Smooth muscle cell of the brain vasculature (primary cell): ENCODE measurements at places on chromosomes 5 and 9.

- no peak for DNase-seq
Measured at GRCh38 chr5:37715361-37715760, 124.5 kb downstream of the GDNF start.

DNA sequence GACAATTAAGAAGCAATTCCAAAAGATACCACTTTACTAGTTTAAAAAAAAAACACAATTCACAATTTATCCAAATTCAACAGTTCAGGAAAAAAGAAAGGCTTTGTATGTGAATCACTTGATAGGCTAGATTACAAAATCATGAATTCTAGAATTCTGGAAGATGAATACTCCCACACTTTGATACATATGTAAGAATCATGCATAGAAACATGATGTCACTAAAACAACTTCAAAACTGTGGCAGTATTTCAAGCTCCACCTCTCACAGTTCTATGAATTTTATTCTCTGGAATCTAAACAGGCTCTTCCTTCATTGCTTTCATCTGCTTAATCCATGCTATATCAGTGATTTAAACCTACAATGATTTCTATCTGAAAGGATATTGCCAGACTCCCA is 51.0 kb downstream of the GNAQ start:
- DNase-seq: no peak

DNA sequence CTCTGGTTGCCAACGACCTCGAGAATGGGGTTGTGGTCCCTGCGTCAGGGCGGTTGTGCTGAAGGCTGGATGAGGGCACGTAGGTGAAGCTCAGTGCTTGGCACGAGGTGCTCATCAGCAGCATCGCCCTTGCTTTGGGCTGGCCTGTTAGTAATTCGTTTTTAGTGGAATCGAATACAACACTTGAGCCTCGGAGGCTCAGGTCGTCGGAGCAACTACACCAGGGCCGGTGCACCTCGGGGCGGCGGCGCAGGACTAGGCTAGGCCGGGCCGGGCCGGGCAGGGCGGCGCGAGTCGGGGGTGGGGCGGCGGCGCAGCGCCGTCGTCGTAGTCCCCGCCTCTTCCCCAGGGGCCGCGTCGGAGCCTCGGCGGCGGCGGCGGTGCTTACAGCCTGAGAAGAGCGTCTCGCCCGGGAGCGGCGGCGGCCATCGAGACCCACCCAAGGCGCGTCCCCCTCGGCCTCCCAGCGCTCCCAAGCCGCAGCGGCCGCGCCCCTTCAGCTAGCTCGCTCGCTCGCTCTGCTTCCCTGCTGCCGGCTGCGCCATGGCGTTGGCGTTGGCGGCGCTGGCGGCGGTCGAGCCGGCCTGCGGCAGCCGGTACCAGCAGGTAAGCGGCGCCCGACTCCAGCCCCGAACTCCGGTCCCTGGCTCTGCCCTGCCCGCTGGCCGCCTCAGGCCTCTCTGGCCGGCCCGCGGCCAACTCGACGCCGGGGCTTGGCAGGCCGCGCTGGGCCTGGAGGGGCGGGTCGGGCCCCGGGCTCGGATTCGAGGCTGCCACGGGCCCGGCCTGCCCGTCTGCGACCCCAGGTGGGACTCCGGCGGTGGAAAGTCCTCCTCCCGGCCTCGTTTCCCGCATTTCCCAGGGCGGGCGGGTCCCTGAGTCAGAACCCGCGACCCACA is at the start of gene NDFIP1:
NDFIP1 (plus strand) TSS at position 348 of the 899 bp plus-strand sequence; CDS start at position 544, 196 bp downstream.
- DNase-seq: peak; percentile 45

DNA sequence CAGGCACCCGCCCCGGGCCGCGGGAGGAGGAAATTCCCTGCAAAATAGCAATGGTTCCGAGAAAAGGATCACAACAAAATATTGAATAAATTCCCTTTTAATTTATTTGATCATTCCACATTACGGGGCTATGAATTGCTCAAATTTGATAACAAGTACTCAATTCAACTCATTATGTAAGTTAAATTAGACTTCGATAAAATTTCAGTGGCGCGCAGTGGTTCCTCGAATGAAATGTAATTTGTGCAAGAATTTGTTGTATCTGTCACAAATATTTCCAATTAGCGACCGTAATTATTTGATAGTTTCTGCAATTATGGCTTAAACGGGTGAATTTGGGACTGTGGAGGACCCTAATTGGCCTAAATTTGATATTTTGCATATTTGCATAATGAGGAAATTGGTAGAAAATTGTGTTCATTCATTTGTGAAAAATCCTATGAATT is 76.0 kb upstream of the TBCA start:
- no peak for DNase-seq

DNA sequence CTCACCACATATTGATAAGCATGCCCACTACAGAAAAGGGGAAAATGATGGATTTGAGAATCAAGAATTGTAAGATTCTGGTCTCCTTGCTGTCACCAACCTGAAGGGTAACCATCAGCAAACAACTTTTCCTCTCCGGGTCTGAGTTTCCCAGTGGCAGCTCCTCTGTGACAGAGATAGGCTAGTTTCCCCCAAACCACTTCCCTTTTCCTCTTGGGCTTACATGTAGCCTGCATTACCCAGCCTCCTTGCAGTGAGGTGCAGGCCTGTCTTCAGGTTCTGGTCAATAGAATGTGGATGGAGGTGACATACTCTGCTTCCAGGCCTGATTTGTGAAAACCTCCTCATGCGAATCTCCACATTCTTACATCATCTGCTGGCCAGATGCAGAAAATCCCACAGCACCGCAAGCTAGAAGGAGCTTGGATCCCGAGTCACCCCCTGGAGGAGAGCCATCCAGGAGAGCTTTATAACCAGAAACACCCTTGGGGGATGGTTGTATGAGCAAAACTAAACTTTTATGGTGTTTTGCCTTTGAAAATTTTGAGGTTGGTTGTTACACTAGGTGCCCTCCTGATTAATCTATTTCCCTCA is 206.1 kb downstream of the RGS3 start:
- DNase-seq: no peak

- DNase-seq: no peak
Measured at GRCh38 chr9:88587182-88587581, 52.2 kb downstream of the NXNL2 start.

- no peak for DNase-seq
Measured at GRCh38 chr5:5235685-5236084, 95.6 kb downstream of the ADAMTS16 start.

- no peak for DNase-seq
Measured at GRCh38 chr5:115978779-115979178, 16.5 kb downstream of the LVRN start.

DNA sequence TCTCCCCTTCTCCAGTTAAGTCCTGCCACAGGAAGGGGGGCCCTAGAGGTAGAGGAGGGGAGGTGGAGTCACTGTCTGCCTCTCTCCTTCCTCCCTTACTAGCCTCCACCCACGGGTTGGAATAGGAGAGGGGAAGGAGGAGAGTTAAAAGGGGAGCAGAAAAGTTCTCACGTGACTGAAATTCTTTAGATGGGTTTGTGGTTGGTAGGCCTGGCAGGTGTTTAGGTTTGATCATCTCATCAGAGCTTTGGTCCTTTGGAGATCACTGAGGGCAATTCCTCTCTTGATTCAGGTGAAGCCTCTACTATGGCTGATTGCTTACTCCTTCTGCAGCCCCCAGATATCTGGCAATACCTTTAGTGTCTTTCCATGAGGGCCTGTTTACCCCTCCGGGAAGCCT is 24.9 kb upstream of the C5orf63 start:
- DNase-seq: no peak

DNA sequence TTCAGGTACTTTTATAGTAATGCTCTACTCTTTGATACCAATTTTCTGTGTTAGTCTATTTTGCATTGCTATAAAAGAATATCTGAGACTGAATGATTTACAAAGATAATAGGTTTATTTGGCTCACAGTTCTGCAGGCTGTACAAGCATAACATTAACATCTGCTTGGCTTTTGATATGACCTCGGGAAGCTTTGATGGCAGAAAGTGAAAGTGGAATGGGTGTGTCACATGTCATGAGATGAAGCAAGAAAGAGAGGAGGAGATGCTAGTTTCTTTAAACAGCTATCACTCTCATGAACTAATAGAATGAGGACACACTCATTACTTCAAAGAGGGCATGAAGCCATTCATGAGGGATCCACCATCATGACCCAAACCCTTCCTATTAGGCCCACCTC is 270.9 kb upstream of the IL12B start:
- DNase-seq: no peak

DNA sequence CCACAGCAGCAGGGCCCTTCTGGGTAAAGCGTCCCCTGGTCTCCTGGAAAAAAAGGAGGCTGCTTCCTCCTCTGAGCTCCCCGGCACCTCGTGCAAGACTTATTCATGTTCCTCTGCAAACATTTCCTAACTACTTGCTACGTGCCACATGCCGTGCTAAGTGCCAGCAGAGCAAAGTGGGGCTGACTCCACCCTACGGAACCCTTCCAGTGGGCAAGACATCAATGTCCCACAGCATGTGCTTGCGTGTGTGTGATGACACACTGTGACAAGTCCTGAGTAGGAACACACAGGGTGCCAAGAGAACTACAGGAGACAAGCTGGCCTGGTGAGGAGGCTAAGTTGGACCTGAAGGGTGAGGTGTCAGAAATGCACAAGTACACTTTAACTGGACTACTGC is 57.4 kb downstream of the SEMA4D start:
- no peak for DNase-seq

DNA sequence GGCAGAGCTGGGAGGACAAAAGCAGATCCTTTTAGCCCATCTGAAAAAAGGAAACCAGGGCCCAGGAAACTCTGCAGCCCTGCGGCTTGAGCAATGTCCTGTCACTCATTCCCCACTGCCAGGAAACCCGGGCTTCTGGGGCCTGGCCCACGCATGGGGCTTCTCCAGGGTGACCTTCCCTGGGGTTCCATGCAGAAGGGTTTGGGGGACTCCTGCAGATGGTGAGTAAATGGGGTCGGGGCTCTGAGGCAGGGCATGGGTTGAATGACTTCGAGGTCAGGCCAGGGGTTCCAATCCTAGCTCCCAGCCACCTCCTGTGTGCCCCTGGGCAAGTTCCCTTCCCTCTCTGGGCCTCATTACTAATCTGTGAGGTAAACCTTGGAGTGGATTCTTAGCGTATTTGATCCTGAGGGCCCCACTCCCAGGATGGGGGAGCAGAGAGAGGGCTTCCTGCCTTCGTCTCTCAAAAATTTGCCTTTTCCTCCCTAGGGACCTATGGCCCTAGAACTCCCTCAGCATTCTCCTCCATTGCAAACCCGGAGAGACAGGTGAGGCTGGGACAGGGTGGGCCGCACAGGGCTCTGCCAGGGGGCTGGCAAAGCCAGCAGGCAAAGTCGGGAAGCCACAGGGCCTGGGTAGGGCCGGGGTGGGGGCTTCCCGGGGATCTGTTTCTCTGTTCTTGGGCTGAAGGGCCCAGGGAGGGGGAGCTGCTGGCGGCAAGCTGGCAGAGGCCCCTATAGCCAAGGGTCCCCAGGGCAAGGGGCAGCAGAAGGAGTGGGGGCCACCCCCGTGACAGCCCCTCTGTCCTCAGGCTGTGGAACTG is 25.8 kb downstream of the ADGRD2 start:
- no peak for DNase-seq

DNA sequence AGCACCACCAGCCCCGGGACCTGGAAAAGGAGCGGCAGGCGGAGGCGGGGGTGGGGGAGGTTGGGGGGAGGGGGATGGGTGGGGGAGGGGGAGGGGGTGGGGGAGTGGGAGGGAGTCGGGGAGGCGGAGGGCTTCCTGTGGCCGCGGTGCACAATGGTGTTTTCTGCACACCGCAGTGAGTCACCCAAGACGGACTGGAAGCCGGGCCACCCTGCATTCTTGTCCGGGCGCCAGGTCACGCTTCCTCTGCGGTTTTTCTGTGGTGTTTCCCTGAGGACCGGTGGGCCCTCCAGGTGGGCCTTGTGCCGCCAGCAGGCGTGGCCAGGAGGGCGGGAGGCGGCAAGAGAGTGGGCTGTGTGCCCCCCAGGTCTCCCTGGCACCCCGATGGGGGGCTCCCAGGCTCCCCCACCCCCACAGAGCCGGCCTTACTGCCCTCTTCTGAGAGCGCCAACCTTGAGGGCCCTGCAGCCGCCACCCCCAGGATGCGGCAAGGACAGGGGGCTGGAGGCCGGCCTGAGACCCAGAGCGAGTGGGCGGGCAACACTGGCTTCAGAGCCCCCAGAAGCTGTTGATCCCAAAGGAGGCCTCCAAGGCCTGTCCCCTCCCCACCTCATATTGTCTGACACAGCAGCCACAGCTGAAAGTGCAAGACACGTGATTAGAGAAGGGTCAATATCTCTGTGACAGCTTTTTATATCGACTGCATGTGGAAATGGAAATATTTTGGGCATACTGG is 11.1 kb downstream of the EXD3 start:
- peak; percentile 56 for DNase-seq

DNA sequence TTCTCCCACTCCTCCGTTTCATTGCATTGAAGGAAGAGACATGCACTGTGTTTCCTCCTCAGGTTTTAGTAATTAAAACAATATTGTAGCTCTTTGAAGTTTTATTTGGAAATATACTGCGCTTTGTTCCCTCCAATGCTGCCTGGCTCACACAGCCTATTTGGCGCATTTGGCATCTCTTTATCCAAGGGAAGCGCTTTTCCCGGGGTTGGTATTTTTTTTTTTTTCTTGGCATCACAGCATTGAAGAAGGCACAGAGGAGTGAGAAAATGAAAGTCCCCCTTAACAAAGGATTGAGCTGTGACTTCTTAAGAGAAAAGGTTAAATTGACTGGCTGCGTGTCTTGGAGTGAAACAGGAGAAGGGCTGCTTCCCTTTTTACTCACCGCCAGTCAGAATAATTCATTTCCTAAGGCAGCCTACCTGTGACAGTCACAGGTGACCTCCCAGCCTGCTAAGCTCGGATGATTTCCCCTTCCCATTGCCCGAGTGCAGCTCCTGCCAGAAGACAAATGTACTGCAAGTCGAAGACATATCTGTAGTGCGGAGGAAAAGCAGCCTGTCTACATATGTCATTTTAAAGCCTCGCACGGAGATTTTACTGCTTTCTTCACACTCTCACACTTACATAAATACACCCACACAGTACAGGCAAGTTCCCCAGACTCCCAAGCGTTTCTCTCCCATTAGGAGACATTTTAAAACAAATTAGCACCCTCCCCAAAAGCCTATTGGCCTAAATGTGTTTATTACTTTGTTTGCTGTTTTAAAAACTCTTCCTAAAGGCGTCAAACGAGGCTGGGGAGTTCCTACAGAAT is 665.5 kb upstream of the ZNF608 start:
- DNase-seq: no peak

GRCh38 chr5:122301016-122301415 is 11.0 kb upstream of the SNCAIP start:
- no peak for DNase-seq

GRCh38 chr9:133368249-133368881 is 7.5 kb downstream of the SURF4 start:
- DNase-seq: no peak

DNA sequence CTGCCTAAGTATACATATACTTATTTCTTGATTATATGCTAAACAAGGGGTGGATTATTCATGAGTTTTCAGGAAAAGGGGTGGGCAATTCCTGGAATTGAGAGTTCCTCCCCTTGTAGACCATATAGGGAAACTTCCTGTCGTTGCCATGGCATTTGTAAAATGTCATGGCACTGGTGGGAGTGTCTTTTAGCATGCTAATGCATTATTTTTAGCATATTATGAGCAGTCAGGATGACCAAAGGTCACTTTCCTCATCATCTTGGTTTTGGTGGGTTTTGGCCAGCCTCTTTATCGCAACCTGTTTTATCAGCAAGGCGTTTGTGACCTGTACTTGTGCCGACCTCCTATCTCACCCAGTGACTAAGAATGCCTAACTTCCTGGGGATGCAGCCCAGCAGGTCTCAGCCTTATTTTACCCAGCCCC is 80.9 kb downstream of the ALDH7A1 start:
- no peak for DNase-seq
